ENCODE measurements at places on chromosomes 2 and 18.

GRCh38 chr2:128154225-128154624, 63.2 kb downstream of the UGGT1 start:
- DNase-seq: no peak

GRCh38 chr2:9712263-9712662, 81.5 kb upstream of the YWHAQ start:
- DNase-seq: no peak

DNA sequence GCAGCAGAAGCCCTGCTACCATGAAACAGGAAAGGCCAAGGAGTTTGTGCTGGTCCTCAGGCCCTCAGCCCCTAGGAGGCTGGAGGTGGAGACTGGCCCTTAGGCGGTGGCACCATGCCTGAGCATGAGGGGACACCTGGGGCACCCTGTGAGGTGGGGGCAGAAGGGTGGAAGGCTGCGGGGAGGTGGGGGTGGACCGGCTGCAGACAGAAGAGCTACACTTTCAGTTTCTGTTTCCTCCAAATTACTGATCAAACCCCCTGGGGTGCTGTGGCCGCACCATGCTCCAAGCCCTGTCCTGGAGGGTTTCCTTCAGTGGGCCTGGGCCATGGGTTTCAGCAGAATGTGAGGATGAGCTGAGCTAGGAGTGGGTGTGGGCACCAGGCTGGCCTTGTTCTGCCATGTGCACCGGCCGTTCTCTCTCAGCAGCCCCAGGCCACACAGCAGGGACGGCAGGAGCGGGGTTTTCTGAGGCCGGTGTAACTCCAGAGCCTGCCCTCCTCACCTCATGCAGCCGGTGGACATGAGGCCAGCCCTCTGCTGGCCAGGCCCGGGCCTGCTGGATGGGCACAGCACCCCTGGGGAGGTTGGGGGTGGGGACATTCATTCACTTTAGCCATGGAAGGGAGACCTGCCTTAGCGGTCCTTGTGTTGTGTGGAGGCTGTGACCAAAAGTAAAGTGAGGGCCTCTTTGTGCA, 51.5 kb downstream of the PLEKHB2 start:
- no peak for DNase-seq

- no peak for DNase-seq
Measured at GRCh38 chr2:99386011-99386410, 48.8 kb downstream of the EIF5B start.

DNA sequence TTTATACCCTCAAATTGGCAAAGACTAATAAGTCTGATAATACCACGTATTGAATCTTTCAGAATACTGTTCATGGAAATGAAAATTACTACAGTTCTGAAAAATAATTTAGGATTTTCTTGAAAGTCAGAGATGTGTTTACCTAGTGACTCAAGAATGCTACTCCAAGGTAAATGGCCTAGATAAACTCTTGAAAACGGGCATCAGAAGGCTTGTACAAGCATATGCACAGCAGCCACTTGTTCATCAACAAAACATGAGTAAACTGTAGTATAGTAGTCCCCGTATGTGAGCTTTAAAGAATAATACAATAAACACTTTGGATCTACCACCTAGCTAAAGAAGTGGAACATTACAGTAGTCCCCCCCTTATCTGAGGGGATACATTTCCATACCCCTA, 157.5 kb downstream of the THADA start:
- DNase-seq: no peak

DNA sequence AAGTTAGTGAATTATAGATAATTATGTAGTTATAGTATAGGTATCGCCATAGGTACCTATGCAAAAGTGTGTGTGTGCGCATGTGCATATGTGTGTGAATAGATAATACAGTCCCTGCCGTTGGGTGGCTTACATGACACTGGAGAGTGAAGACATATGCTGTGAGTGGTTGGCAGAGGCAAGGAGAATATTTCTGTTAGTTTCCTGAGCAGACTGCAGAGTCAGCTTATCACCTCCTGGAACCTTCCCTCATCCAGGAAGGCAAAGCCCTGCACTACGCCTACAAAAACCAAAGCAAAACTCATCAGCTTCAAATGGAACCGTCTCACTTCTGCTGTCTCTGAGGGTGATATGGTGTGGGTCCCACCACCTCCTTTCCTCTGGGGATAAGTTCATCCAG, 181.9 kb downstream of the LRRTM1 start:
- DNase-seq: no peak

- no peak for DNase-seq
Measured at GRCh38 chr2:117760916-117761315, 53.6 kb upstream of the DDX18 start.

GRCh38 chr2:3512086-3512485, 7.2 kb downstream of the ADI1 start:
- DNase-seq: no peak

GRCh38 chr18:6221602-6222014, 193.1 kb downstream of the L3MBTL4 start:
- no peak for DNase-seq

DNA sequence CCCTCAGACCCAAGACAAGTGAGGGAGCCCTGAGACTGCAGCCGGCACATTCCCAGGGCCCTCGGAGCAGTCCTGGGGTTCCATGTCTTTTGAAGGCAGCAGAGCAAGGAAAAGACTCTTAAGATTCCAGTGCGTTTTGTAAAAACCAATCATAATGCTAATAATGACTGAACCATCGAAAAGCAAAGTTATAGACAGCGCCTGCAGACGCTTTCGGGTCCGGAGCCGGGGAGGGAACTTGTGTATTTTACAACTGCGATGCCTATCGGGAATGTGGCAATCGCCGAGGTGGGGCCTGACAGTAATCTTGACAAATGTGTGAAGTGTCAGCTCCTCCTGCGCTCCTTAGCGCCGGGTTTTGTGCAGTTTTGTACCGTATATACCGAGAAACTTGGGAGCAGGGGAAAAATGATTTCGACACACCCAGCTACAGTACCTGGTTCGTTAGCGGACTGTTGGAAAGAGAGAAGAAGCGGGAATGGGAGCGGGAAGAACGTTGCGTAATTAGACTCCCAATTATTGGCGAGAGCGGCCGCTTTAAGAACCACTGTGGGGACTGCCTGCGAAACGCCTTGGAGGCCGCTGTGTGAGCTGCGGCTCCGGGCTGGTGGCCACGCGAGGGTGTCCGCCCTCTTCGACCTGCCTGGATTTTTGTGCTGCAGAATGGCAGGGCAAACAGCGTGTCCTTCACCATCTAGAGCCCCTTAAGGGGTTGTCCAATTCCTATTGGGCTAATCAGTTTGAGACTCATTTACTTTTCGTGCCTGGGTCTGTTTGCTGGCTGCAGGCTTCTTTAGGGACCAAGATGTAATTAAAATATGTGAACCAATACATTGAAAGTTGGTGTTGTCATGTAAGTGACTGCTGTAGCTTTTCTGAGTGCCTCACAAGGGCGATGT, 2.4 kb downstream of the EPAS1 start:
- DNase-seq: no peak

GRCh38 chr2:118852605-118853128, 5.2 kb upstream of the EN1 start:
- DNase-seq: no peak

DNA sequence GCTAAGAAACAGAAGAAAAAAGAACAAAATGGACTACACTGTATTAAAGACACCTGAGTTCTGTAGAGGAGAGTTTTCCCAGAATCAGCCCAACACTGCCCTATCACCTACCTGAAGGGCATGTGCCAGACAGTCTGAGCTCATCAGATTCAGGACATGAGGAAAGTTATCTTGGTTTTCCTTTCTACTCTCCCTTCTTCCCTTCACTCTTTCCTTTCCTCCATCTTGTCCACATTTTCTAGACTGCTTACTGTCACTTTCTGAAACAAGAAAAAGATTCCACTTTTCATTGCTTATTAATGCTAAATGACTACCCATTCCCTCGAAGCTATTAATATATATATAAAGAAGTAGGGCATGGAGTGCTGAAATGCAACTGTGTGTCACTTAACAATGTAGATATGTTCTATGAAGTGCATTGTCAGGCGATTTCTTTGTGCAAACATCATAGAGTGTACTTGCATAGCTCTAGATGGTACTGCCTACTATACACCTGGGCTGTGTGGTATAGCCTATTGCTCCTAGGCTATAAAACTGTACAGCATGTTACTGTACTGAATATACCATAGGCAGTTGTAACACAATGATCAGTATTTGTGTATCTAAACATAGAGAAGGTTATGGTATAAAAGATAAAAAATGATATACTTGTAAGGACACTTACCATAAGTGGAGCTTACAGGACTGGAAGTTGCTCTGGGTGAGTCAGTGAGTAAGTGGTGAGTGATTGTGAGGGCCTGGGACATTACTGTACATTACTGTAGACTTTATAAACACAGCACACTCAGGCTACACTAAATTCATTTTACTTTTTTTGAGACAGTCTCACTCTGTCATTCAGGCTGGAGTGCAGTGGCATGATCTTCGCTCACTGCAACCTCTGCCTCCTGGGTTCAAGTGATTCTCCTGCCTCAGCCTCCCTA, 145.5 kb upstream of the ITGA6 start:
- DNase-seq: no peak

DNA sequence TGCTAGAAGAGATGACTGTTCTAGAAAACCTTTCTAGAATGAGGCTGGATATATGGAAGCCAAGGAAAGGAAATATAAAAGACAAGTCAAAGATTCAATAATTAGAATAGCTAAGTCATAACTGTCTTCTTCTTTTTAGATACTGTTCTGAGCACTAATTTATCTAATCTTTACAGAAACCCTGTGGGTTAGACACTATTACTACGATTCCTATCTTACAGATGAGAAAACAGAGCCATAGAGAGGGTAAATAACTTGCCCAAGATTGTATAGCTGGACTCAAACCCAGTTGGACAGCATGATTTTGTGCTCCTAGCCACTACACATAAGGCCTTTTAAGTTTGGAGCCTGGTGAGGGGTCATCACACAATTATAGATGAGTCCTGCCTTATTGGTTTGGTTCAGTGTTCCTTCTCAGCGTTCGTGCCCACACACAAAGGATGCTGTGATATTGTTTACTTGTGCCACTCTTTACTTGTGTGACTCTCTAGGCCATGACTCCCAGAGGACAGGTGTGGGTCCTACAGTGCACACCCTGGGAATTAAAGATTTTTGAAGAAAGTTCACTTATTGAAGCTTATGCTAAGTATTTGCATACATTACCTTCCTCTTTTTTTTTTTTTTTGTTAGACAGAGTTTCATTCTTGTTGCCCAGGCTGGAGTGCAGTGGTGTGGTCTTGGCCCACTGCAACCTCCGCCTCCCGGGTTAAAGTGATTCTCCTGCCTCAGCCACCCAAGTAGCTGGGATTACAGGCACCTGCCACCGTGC, 153.7 kb downstream of the PRKCE start:
- no peak for DNase-seq

DNA sequence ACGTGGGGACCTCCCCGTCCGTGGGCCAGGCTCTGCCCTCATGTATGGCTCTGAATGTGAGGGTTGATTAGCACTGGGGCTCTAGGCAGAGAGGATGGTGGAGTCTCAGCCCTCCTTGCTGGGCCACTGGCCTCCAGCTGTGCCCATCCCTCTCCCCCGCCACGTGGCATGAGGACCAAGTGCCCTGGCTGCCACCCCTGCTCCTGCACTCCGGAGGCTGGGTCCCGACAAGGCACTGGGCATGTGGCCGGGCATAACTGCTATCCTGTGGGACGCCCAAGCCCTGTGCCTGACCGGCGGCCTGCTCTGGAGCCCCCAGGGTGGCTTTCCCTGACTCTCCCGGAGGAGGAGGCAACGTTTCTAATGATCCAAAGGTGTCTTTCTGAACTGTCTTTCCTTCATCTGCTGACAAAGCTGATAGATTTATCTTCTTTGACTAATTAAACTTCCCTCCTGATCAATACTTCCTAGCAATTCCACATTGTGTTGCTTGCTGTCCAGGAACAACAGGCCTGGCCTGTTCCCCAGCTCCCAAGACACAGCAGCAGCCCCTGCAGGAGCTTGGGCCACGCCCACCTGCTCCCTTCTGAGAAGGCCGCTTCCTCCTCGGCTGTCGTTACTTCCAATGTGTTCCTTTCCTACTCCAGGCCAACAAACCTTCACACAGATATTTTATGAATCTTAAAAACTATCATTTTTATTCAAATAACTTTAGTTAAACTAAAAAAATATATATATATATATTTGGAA, 132.0 kb downstream of the SNTG2 start:
- no peak for DNase-seq

- no peak for DNase-seq
Measured at GRCh38 chr2:98118161-98118560, 31.2 kb downstream of the VWA3B start.

DNA sequence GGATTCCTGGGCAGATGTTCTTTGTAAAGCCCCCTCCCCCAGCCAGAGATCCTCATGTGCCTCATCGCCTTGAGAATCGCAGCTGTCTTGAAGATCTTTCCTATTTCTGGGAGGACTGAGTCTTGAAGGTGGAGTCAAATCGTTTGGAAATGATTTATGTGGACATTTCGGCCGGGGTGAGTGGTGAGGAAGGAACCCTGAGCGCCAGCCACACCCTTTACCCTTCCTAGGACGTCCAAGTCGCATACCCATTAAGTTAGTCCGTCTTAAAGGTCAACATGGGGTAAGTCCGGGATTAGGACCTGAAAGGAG, 84.9 kb upstream of the ZCCHC2 start:
- no peak for DNase-seq

GRCh38 chr2:30026091-30027055, 105.0 kb upstream of the ALK start:
- DNase-seq: no peak

All from SW 1271 (cell line).